ENCODE measurements at places on chromosomes 3 and 15.

- no peak for DNase-seq
Observed at GRCh38 chr3:105355408-105356061, 11.2 kb upstream of the ALCAM start.

DNA sequence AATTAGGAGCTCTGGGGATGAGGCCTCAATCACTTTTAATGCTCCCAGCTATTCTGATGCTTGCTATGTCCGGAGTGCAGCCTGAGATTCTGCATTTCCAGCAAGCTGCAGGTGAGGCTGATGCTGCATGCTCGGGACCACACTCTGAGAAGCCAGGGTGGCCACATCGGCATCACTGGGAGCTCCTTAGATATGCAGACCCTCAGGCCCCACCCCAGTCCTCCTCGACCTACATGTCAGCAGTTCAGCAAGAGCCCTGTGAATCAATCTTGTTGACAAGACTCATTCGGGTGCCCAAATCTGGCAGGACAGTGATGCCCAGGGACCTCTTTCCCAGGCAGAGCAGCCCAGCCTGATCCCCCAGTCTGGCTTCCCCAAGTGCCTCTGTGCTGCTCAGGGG lies 44.1 kb upstream of the LCTL start:
- DNase-seq = no peak

- DNase-seq = no peak
Observed at GRCh38 chr3:129703913-129704312, 97.4 kb upstream of the PLXND1 start.

GRCh38 chr3:194098081-194098842 lies 37.7 kb upstream of the HES1 start:
- DNase-seq = no peak

DNA sequence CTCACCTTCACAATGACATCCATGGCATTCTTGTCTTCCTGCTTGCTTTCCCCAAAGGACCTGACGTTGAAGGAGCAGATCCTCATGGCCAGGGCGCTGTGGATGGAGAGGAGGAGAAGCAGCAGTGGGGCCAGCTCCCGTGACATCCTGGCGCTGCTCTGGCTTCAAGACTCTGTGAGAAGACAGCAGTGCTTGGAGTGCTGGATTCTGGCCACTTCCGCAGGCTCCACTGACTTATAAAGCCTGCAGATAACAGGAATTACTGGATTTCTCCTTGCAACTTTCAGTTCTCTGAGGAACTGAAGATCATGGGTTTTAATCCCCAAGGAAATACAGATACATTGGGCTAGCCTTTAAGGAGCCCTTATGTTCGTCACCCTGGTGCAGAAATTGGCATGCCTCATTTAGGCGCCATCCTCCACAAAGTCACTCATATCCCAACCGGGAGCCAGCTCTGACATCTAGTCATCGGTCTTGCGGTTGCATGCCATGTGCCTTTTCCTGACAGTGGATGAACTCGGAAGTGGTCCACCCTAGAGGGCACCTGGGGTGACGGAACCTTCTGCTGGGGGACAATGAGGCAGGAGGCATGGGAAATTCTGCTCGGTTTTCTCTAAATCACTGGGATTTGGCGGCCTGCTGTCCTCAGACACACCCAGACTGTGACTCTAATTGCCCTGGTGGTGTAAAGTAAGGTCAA lies at the start of gene DNASE1L3:
DNASE1L3 (minus strand) TSS at position 212 of the 700 bp plus-strand sequence; CDS start at position 146, 66 bp downstream.
- DNase-seq = no peak

Data from stimulated activated CD8-positive, alpha-beta memory T cell treated with anti-CD3 and anti-CD28 coated beads, Interleukin-7, amount 100 ng/mL, for 48 hours (primary cell).